Brain pericyte (primary cell): ENCODE measurements at places on chromosomes 1 and 21.

DNA sequence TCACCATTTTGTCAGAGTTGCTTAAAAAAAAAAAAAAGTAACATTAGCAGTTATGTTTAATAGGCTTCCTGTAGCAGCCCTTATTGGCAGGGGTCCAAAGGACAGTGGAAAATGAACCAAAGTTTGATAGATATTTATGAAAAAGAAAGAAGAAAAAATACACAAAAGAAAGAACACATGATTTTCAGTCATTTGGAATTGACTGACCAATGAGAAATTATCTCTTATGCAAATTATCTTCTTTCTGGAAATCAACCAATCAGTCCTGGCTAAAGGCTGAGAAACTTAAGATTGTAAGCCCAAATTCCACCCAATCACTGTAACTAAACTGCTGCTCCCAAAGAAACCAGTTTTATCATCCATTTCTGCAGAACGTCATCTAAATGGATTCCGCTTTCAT is 282.4 kb downstream of the TM2D1 start:
- no peak for DNase-seq

GRCh38 chr1:244821134-244821533 is 14.3 kb upstream of the COX20 start:
- DNase-seq = no peak

- DNase-seq = no peak
Observed at GRCh38 chr1:18693256-18694098, 62.8 kb downstream of the PAX7 start.

DNA sequence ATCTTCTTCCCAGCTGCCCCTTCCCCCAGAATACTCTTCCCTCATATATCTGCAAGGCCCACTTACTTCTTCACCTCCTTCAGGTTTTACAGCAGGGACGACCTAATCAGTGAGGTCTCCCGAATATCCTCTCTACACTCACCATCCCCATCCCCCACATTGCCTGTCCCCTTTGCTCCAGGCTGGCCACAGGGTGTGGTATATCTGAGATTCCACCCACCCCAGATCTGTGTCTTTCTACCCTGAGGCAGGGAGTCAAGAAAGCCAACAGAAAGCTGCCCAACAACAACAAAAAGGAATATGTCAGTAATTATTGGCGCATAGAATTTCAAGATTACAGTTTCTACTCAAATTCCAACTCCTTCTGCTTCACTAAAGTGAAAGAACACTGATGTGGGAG is 30.0 kb upstream of the OPRD1 start:
- DNase-seq = no peak

- DNase-seq = no peak
Observed at GRCh38 chr1:233544304-233544703, 69.6 kb upstream of the KCNK1 start.

GRCh38 chr1:48591181-48591580 is 119.2 kb upstream of the SPATA6 start:
- no peak for DNase-seq

DNA sequence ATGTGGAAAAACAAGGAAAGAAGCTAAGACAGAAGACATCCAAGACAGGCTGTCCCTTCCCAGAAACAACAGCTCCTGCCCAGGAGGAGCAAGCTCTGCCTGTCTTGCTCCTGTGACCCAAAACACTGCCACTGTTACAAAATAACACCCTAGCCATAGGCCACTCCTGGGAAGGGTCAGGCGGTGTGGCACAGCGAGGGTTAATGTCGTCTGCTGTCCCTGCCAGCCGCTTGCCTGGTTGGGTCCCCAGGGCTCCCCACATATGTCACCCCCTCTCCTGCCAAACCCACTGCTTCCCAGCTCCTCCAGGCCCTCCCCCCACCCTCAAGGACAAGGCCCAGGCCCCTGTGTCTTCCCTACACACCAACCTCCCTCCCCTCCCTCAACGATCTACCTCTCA is 3.9 kb upstream of the NHLH1 start:
- DNase-seq = no peak

DNA sequence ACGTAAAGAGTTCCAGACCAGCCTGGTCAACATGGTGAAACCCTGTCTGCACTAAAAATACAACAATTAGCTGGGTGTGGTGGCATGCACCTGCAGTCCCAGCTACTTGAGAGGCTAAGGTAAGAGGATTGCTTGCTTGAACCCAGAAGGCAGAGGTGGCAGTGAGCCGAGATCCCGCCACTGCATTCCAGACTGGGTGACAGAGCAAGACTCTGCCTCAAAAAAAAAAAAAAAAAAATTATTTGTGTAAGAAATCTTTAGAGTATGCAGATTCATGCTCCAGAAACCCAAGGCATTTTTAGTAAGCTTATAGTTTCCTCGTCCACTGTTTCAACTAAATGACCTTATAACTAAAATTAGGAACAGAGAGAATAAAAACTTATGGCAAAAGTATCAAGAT is 51.3 kb downstream of the ABL2 start:
- no peak for DNase-seq

DNA sequence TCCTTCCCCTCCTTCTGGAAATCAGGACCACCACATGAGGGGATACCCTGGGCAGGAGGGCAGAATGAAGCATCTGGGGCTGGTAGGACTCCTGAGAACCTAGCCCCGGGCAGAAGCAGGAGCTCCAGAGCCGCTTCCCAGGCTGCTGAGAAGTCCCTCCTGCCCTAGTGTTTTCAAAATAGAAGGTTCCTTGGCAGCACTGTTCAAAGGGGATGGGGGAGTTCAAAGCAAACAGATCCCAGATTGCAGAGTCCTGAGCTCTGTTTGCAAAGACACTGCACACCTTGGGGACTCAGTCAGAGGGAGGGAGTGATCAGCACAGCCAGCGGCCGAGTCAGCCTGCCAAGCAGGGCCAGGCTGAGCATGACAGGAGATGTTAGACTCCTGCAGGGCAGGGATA is 177.8 kb downstream of the PTPRU start:
- DNase-seq = no peak

DNA sequence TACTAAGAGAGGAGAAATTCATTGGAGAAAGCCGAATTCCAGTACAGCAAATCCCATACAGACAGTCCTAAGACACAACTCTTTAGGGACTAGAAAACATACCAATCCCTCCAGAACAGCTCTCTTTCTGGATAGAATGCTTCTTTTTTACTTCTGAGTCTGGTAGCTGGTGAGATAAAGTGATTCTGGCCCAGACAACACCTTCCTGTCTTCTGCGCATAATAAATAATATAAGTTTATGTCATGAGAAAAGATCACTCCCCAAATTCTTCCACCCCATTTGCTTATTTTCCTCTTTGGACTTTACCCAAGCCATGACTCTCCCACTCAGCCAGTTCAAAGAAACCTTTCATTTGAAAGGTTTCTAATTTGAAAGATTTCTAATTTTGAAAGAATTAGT is 98.4 kb downstream of the EDEM3 start:
- no peak for DNase-seq

DNA sequence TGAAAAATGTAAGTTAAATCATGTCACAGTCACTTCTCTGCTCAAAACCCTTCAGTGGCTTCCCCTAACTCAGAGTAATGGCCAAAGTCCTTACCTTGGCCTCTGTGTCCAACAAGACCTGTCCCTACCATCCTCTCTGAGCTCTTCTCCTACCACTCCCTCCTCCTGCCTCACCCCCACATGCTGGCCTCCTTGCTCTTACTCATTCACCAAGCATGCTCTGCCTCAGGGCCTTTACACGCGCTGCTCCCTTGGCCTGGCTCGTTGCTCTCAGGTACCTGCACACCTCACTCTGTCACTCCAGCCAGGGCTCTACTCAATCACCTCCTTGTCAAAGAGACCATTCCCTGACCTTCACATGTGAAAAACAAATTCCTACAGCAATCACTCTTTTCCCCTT is 54.2 kb downstream of the SEC16B start:
- DNase-seq = no peak

DNA sequence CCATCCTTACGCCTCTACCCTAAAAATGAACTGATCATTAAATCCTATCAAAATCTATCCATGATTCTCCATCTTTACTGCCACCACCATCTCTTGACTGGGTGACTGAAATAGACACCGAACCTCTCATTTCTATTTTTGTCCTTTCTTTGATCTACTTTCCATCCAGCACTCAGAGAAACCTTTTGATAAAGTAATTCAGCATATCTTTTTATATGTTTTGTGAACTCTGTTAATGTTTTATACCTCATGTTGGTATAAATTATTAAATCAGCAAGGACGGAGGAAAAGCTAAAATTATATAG is 13.0 kb downstream of the PCNX2 start:
- no peak for DNase-seq

DNA sequence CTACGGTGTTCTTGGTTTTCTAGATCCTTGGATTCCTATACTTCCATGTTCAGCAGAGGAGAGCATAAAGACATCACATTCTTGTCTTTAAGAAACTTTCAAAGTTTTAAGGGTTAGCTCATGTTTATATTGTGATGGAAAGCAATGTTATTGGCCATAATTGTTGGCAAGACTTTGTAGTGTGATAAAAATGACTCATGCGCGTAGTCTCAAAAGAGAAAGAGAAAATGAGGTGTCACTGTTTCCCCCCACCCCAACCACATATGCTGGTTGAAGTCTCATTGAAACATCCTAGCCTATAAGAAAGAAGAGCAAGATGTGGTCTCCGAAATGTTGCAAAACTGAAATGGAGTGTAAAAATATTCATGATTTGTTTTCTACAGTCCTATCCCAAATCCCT is 348.8 kb downstream of the PTBP2 start:
- no peak for DNase-seq

GRCh38 chr1:184388319-184388889 is 1.6 kb downstream of the C1orf21 start:
- DNase-seq = no peak

DNA sequence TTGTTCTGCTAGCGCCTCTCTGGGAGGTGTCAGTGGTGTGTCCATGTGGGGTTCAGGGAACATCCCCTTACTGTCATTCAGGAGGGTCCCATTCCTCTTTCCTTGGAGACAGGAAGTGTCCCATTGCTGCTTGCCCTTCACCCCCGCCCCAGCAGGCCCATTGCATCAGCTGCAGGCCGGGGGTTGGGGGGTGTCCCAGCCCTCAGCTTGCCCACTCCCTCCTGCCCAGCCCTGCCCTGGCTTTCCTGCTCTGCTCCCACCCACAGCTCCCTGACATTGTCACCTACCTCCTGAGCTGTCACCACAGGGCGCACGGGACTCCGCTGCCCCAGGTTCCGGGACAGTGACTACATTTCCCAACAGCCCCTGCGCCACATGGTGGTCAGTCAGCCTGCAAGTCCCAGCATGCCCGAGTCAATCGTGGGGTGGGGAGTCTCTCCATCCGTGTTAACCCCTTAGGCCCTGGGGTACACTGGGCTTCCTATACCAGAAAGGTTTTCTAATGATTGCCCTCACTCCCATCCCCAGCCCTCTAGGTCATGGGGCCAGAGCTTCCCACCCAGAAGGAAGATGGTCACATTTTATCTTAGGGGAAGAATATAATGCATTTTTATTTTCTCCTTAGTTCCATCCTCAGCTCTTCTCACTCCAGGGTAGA is at the start of gene INPP5B:
Gene INPP5B (minus strand): TSS at position 351 of the 658 bp plus-strand sequence. CDS start 745 bp downstream, outside the sequence.
- peak; percentile 43 for DNase-seq

- no peak for DNase-seq
Observed at GRCh38 chr1:53693339-53693738, 45.6 kb downstream of the GLIS1 start.

GRCh38 chr1:43953361-43953760 is 6.6 kb downstream of the IPO13 start:
- no peak for DNase-seq

DNA sequence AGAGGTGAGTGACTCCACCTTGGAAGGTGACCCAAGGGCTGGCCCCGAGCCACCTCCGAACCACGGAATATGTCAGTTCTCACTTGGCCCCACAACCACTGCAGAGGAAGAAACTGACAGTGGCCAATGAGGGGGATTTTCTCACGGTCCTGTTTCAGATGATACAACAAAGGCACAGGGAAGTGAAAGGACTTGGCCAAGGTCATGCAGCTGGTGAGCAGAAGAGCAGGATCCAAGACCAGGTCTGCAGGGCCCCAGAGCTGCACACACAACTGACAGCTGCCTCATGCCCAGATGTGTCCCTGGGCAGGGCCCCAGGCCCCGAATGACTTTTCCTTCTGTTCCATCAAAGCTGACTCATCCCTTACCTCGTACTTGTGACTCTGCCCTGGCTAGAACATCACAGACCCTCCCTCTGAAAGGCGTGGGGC is 25.8 kb upstream of the EVA1B start:
- no peak for DNase-seq

DNA sequence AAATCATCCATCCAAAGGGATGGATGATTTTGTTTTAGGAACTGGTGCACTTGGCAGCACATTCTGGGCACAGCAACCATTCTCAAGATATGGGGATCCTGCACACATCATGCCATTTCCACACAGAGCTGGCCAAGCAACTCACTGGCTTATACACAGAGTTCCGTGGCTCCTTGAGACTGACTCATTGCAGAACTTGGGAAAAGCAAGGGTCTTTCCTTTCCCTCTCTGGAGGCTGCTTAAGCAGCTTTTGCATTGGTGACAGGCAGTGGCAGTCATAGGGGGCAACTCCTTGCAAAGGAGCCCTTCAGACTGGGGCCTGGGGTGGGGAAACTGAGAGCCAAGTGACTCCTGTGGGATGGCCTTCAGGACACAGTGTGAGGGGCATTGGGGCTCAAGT is 1.9 kb upstream of the MAD2L2 start:
- DNase-seq = no peak

DNA sequence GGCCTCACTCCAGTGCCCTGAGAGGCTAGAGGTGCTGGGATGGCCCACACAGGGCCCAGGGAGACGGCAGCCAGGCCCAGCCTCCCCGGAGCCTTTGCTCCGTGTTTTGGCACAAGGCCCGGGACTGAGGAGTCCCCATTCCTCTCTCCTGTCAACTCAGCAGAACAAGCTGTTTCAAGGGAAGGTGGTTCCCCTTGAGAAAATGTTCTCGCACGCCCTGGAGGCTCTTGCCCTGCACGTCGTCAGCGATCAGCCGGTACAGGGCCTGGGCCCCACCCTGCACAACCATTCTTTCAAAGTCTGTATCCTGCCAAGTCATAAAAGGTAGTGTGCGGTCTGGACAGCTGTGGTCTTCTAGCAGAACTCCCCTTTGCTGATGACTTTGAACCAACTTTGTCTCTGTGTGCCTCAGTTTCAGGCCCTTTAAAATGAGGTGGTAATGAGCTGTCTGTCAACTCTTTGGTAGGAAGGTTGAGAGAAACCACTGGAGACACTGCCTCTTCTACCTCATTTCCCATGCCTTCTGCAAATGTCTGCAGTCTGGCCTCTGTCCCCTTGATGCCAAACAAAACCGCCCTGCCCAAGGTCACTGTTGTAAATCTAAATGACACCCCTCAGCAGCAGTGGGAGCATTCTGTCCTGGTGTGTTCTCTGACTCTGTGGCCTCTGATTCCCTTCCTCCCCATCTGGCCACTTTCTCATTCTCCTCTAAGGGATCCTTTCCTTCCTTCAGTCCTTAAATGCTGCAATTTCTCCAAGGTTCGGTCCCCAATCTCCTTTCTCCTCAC is 138.6 kb upstream of the JUN start:
- no peak for DNase-seq

DNA sequence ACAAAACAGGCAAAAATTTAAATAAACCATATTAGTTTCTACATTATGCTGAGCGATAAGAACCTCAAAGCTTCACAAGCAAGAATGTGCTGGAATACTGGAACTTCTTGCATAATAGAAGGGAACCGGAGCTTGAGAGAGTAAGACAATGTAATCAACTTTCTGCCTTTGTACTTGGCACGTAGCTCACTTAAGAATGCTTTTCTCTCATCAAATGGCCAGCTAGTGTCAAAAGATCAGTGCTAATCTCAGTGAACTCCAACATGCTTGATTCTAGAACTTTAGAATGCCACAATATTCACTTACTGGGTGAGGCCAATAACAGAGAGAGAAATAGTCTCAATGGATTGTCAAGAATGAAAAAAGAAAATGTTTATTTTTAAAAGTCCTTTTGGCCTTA is 486.1 kb upstream of the LRRC7 start:
- DNase-seq = no peak

GRCh38 chr1:79362470-79362869 is 355.9 kb upstream of the ADGRL4 start:
- no peak for DNase-seq
